Pulmonary artery endothelial cell (primary cell): ENCODE measurements at places on chromosomes 13 and 19. TPM values are rescaled to one million over a fixed set of nuclear protein-coding genes. Genes with fewer than 3 reads are reported as not detected.

Gene MYBPC2
- total RNA-seq = not detected in 2 replicates

Gene IL11
- 0.33 TPM in 1 of 2 replicates, not detected in the other for total RNA-seq

Gene INAFM1
- total RNA-seq = 0.73 and 1.3 TPM in 2 replicates

Gene LILRA1
- total RNA-seq = not detected in 2 replicates

Gene NBEA
- 3.6 and 5.4 TPM in 2 replicates for total RNA-seq

Gene KLF5
- total RNA-seq = 0.40 and 0.42 TPM in 2 replicates

Gene CEACAM20
- total RNA-seq = not detected in 2 replicates

Gene CEACAM6
- total RNA-seq = not detected in 2 replicates

Gene CRX
- total RNA-seq = not detected in 2 replicates

Gene CGB1
- not detected in 2 replicates for total RNA-seq

Gene AMH
- total RNA-seq = 0.86 and 1.1 TPM in 2 replicates

Gene ACP7
- total RNA-seq = 0.20 and 0.21 TPM in 2 replicates

Gene MBNL2
- total RNA-seq = 50.4 and 76.9 TPM in 2 replicates

Gene KIR2DL1
- not detected in 2 replicates for total RNA-seq

Gene FXYD1
- 0.26 TPM in 1 of 2 replicates, not detected in the other for total RNA-seq

Gene ZNF91
- 8.4 and 9.7 TPM in 2 replicates for total RNA-seq

Gene ZNF845
- 7.1 and 13.2 TPM in 2 replicates for total RNA-seq

Gene RNF17
- total RNA-seq = not detected in 2 replicates

Gene LSR
- 0.25 and 0.40 TPM in 2 replicates for total RNA-seq

Gene CNN1
- total RNA-seq = 0.07 and 0.35 TPM in 2 replicates

Gene ZNF426
- total RNA-seq = 20.2 and 24.4 TPM in 2 replicates

Gene C19orf38
- not detected in 2 replicates for total RNA-seq

Gene SMAD9
- 3.2 and 5.0 TPM in 2 replicates for total RNA-seq

Gene ANKRD24
- total RNA-seq = 0.07 and 0.28 TPM in 2 replicates

Gene KIR2DL3
- not detected in 2 replicates for total RNA-seq
